CD4-positive, alpha-beta T cell treated with Interleukin-4 for 1 hour (primary cell): ENCODE measurements at places on chromosomes 16 and 17.

- DNase-seq, result no peak
Observed at GRCh38 chr16:89033304-89033703, 56.3 kb upstream of the CBFA2T3 start.

DNA sequence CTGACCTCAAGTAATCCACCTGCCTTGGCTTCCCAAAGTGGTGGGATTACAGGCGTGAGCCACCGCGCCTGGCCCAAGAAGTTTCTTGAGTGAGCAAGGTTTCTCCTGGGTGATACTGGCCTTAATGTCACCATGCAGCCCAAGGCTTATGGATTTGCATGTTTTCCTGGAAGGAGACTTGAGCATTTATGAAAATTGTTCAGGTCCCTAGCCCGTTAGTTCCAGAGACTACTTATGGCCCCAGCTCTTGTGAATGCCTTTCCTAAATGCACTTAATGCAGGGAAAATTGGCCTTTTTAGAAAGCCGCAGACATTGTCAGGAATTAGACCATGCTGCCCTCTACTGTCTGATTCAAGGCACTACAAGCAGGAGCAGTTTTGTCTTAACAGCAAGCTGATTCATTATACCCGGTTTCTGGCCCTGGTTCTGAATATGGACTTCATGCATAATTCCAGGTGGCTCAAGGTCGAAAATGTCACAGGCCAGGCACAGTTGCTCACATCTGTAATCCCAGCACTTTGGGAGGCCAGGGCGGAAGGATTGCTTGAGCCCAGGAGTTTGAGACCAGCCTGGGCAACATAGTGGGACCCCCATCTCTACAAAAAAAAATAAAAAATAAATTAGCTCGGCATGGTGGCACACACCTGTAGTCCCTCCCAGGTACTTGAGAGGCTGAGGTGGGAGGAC lies 91.3 kb downstream of the SNX29 start:
- peak; percentile 64 for DNase-seq

- no peak for DNase-seq
Observed at GRCh38 chr17:81091774-81092517, 57.0 kb downstream of the BAIAP2 start.

DNA sequence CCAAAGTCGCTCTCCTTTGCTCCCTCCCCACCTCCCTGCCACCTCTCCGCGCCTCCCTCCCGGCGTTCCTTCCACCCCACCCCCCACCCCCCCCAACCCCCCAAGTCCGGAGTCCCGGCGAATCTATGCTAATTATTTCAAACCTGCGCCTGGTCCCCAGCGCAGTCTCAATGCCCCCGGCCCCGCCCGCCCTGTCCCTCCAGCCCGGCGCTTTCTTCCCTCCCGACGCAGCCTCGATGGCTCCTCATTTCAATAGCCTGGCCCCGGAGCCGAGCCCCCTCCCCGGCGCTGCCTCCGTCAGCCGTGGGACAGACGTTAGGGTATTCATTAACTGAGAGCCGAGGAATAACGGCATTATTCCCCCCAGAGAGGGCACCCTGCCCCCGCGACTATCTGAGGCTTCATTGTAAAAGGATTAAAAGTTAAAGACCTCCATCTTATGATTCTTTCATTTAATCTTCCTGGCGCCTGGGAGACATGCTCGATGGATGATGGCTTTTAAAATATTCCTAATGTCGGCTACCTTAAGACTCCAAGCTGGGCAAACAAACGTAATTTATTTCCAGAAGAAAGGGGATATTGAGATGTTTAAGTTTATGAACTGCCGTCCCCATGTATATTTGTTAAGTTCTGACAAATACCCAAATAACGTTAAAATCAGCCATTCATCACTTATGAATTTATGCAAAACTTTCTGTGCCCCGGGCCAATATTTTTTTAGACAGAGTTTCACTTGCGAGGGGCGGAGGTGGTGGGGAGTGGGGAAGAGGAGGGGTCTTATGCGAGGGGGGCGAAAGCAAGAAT lies 3.4 kb downstream of the NOG start:
- DNase-seq, result no peak

DNA sequence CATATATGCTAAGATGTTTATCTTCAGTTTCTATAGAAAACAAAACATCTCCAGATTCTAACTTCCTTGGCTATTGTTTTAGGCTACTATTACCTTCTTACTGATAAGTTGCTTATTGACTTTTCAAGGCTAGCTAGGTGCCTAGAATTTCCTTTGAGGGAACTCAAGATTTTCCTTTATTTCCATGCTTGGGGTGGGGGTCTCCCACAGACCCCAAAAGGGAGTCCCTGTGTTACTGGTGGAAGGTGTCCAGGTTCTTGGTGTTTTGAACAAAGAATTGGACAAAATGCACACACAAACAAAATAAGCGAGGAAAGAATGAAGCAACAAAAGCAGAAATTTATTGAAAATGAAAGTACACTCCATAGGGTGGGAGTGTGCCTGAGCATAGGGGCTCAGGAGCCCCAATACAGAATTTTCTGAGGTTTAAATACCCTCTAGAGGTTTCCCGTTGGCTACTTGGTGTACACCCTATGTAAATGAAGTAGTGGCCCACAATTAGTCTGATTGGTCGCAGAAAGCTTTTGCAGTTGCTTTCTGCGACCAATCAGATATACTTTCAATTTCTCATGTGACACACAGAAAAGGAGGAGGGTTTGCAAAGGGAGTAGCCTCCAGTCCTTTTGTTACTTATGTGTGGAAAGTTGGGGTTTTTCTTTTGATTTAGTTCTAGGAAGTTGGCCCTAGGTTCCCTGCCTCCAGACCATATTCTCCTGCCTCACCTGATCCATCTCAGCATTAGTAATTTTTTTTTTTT lies 67.5 kb downstream of the MARF1 start:
- no peak for DNase-seq

DNA sequence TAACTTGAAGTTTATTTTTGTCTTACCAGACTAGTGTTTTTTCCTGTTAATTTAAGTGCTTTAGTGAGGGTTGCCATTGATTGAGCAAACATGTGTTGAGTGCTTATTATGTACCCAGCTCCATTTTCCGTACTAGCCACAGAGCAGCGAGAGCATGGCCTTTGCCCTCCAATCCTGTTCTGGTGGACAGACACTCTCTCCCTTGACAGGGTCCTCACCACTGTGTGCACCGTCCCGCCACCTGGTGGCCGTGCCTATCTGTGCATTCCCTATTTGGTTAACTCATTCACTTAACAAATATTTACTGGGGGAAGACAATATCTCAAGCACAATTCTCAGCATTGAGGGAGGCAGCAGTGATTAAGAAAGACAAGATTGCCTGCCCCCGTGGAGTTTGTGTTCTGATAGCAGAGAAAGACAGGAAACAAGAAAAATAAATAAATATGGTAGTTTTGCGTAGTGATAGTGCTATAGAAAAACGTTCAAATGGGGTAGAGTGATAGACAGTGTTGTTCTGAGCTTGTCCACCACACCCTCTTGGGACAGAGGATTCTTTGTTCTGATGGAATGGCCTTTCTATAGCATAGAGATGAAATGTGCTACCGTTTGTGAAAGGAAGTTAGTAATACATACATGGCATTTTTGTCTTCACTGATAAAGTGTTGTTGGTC lies 13.0 kb downstream of the CDH13 start:
- DNase-seq, result peak; percentile 56

GRCh38 chr16:22693638-22694340 lies 120.2 kb upstream of the HS3ST2 start:
- no peak for DNase-seq

GRCh38 chr16:78473031-78473699 lies 373.7 kb downstream of the WWOX start:
- no peak for DNase-seq

GRCh38 chr16:66948134-66948836 lies 12.8 kb upstream of the CES3 start:
- no peak for DNase-seq

GRCh38 chr17:41339571-41340172 lies 11.0 kb downstream of the KRT33A start:
- DNase-seq, result no peak

DNA sequence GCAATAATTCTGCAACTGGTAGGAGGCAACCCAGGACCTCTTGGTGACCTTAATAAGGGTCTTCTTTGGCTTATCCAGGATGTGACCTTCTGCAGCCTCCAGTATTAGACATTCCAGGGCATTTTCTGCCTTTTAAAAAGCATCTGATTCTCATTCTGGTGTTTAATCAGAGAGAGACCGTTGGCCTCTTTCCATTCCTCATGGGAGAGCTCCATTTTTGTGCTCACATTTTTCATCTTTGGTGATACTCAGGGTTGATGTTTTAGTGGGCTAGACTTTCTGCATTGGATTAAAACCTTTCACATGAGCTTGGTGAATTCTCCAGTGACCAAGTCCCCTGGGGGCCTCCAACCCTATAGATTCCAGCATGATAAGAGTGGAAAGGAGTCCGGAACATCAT lies 150.2 kb upstream of the CACNG5 start:
- no peak for DNase-seq

DNA sequence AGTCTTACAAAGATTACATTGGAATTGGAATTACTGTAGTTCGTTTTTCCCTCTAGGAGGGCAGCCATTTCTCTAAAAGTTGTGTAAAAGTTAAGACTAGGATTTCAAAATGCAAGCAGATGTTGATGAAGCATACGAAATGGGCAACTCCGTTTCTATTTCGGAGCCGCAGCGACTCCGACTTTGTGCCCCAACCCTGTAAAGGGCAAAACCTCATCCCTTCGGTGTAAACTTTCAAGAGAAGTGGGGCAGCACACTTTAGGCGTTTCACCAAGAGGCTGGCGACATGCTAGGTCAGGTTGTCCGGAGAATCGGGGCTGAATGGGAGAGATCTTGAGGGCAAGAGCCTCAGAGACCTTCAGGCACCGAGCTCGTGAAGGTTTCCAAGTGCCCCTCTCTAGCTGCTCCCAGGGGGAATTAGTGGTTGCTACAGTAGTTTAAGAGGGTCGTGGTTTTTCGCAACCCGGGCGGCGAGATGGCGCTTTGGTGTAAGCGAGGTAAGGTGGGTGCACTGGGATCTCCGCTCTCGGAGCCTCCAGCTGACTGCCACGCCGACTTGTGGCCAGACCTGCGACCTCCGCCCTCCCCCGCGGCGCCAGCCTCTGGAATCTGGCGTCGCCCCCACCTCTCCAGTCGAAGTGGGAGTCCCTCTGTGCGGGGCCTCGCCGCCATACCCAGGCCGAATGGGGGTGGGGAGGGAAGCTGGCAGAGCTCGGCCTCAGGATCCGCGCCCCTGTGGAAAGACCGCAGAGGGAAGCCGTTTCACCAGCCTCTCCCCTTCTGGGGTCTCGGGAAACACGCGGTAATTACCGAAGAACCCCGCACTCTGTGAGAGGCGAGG lies 1.0 kb upstream of the HEXIM2 start:
- peak; percentile 71 for DNase-seq

DNA sequence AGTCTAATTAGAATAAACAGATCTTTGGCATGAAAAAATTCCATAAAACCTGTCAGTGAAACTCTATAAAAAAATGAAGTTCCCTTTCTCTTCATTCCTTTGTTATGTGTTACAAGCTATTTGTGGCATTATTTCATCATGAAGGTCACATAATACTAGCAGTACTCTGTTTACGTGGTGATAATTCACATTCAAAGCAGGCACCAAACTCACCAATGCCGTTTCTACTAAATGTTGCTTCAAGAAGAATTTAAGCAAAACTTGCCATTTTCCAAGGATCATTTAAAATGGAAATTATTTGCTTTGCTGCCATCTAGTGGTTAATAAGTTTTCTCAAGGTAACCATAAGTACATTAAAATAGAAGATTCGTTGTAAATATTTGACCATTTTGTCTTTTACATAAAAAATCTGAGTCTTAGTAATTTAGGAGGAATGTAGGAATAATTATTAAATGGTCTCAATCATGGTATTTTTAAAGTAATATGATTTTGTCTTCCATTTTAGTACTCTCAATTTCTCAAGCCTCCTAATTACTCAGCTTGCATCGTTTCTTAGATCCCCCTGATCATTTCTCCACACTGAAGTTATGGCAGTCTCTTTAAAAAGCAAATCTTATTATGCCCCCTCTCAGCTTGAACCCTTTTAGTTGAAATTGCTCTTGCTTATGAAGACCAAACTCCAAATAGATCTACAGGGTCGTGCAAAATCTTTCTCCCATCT lies 80.8 kb downstream of the OMG start:
- DNase-seq, result peak; percentile 56

DNA sequence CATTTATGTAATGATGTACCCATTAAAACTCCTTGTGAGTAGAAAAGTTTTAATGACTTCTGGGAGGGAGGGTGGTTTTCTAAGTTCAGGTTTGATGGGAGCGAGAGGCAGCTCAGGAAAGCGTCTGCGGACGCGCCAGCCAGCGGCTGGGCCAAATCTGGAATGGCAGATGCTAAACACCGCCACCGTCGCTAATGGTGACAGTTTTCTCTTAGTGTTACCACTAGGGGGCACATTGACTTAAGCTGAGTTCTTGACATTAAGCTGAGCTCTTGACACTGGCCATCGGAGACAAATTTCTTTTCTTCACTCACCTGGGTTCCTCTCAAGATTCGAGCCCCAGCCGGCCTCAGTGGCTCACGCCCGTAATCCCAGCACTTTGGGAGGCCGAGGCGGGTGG lies 6.7 kb downstream of the TRPV1 start:
- peak; percentile 18 for DNase-seq

DNA sequence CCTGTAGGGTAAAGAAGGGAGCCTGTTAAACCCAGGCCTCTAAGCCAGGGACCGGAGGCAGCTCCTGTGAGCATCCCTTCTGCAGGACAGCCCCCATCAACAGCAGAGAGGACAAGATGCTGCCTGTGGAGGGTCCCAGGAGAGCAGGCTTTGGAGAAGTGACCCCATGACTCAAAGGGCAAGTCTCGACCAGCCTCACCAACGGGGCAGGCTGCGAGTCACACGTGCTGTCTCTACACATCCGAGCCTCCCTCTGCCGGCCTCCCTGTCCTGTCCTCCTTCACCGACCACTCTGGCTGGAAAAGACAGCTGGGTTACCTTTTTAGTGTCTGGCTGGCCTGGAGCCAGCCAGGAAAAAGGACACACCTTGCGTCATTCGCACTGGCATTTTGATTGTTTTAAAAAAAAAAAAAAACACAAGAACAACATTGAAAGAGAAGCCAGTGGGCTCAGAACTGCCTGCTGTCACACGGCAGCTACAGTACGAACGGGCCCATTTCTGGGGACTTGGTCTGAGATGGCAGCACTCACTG lies 74.5 kb upstream of the RCVRN start:
- DNase-seq, result no peak

- DNase-seq, result no peak
Observed at GRCh38 chr16:60907645-60908044, 1128.6 kb downstream of the CDH8 start.

DNA sequence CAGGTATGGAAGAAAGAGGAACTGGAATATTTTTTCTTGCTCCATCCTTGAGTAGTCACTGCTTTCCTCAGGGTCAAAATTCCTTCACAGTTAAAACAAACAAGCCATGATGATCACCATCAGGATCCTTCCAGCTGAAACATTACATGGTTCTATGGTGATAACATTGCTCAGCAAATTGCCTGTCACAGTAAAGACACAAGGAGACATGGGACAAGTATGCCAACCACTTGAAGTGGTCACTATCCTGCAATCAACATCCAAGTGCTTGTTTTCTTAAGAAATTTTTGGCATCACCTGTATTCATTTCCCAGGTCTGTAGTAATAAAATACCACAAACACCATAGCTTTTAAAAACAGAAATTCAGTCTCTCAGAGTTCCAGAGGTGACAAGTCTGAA lies 662.2 kb downstream of the CDH8 start:
- DNase-seq, result no peak
